Omental fat pad (tissue), 4 donors: ENCODE measurements at places on chromosomes 16 and 17.

GRCh38 chr17:59046192-59046591, 60.5 kb downstream of the TRIM37 start:
- no peak for DNase-seq

DNA sequence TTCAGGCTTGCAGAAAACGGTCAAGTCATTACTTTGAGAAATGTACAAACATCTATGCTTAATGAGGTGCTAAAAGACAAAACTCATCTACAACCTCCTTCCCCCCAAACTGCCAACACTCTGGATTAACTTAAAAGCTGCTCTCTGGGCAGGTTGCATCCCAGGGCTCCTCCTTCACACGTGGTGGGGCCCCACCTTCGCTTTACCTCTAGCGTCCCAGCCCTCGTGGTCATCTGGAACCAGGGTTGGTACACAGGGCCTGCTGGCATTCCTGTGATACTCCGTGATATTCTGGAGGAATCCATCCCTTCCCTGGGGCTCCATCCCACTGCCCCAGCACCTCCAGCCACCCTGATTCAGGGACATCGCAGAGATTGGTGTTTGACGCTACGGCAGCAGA, 4.8 kb downstream of the METRNL start:
- DNase-seq, result no peak

- DNase-seq, result no peak
Observed at GRCh38 chr16:22871861-22872260, 57.9 kb downstream of the HS3ST2 start.

DNA sequence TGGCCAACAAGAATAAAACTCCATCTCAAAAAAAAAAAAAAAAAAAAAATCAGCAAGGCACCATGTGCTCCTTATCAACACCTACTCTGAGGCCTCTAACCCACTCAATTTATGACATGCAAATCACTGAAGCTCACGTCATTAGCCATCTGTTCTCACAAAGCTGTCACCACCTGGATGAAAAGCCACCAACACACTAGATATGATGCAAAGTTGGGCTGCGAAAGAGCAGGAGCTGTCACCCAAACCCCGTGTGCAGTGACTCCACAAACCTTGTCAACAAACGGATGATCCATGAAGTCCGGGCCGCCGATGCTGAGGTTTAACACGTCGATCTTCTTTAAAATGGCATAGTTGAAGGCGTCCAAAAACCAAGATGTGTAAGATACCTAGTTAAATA, 25.3 kb downstream of the MBTPS1 start:
- no peak for DNase-seq

GRCh38 chr16:52465711-52466267, 81.2 kb downstream of the TOX3 start:
- DNase-seq, result no peak

- DNase-seq, result no peak
Observed at GRCh38 chr16:5070431-5071186, 1.0 kb upstream of the ALG1 start.

DNA sequence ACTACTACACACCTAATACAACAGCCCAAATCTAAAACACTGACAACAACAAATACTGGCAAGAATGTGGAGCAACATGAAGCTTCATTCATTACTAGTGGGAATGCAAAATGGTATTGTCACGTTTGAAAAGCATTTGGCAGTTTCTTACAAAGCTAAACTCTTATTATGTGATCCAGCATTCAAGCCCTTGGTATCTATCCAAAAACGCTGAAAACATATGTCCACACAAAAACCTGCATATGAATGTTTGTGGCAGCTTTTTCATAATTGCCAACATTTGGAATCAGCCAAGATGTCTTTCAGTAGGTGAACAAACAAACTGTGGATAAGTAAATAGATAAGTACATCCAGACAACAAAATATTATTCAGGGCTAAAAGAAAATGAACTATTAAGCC, 501.1 kb upstream of the KIF2B start:
- no peak for DNase-seq

DNA sequence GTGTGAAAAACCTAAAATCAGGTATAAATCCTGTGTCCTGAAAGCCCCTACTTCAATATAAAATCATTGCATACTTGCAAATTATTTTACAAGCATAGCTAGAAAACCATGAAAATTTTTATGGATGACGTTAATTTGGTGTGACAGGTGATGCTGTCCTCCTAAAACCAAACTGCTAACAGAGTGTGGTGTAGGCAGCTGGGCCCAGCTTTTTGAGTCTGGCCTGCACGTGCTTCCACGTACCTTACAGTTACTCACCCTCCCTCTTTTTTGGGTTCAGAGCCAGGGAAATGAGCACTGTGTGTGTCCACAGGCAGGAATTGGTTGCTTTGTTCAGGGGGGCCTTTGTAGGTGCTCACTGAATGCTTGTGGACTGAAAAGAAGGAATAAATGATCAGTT, 36.4 kb downstream of the CLEC16A start:
- no peak for DNase-seq

- DNase-seq, result no peak
Observed at GRCh38 chr16:30368122-30368791, 2.0 kb downstream of the TBC1D10B start.

DNA sequence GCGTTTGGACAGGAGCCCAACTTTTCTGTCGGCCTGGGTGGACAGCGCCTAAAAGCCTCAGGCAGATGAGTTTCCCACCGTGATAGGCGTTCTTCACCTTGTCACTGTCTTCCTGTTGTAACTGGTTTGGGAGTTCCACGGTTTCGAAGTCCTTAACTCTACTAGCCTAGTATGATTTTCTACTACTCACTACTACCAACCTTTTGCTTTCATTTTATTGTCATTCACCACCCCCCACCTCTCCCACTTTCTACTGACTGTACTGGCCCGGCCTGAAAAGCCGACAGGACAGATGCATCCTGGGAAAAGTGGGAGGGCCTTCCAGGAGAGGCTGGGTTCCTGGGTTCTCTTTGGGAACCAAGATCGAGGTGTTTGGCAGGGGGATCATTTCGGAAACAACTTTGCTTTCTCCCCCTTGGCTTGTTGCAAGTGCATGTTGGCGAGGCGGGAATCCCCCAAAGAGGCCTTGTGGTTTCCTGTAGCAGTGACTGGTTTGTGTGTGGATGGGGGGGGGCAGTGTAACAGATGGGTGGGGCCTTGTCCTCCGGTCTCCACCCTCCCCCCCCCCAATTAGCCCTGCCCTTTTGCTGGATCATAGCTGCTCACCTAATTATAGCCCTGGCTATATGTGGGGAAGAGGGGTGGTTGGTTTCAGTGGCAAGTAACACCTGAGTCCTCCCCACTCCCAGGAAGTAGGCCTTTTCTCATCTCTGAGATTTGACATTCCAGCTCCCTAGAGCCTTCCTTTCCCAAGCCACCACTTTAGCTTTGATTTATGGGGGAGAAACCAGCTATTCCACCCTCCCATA, 1.4 kb downstream of the EIF5A start:
- DNase-seq, result no peak
